ENCODE measurements at places on chromosomes 7 and 10.

DNA sequence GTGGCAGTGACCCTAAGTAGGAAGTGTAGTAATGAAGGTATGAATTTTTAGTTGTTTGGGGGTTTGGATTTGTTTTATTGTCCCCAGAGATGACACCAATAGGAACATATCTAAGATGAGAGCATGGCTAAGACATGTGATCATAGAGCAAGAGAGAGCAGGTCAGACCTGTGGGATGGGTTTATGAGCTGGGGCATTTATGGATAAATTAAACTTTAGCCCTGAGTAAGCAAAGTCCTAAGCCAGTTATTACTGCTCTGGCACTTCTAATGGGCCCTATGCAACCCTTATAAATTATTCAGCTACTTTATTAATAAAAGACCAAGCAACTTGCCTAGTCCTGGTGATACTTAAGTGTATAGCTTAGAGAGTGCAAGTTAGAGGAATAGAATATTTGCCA lies 85.1 kb downstream of the LRRC4 start:
- no peak for DNase-seq

DNA sequence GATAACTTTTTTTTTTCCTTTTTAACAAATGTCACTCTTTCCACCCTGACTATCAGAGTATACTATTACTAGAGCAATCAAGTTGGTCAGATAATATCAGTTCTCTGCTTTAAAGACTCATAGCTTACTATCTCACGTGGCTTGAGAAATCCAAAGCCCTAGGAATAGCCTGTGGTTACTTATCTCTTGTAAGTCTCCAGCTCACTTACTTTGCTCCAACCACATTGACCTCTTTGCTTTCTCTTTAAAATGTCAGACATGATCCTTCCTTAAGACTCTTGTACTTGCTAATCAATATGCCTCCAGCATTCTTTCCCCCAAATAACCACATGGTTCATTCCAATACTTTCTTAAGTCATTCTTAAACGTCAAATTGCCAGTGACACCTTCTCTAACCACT lies 1292.2 kb downstream of the REEP3 start:
- DNase-seq, result no peak

GRCh38 chr7:28811008-28811407 lies 147.1 kb downstream of the TRIL start:
- DNase-seq, result no peak

DNA sequence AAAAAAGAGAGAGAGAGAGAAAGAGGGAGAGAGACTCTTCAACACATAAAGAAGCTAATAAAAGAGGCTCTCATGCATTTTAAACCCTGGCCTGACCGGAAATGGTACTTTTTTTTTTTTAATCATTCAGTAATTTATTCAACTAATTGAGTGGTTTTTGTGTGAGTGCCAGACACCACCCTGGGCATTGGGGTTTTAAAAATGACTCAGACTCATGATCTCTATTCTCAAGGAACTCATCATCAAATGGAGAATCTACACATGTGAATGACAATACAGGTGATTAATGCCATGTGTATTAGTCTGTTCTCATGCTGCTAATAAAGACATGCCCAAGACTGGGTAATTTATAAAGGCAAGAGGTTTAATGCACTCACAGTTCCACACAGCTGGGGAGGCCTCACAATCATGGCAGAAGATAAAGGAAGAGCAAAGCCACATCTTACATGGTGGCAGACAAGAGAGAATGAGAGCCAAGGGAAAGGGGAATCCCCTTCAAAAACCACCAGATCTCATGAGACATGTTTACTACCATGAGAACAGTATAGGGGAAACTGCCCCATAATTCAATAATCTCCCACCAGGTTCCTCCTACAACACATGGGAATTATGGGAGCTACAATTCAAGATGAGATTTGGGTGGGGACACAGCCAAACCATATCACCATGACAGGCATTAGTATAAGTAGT lies 158.5 kb upstream of the AUTS2 start:
- no peak for DNase-seq

GRCh38 chr7:103336761-103337160 lies 7.8 kb downstream of the DNAJC2 start:
- DNase-seq, result no peak

GRCh38 chr10:125491381-125491780 lies 191.6 kb downstream of the TEX36 start:
- no peak for DNase-seq

DNA sequence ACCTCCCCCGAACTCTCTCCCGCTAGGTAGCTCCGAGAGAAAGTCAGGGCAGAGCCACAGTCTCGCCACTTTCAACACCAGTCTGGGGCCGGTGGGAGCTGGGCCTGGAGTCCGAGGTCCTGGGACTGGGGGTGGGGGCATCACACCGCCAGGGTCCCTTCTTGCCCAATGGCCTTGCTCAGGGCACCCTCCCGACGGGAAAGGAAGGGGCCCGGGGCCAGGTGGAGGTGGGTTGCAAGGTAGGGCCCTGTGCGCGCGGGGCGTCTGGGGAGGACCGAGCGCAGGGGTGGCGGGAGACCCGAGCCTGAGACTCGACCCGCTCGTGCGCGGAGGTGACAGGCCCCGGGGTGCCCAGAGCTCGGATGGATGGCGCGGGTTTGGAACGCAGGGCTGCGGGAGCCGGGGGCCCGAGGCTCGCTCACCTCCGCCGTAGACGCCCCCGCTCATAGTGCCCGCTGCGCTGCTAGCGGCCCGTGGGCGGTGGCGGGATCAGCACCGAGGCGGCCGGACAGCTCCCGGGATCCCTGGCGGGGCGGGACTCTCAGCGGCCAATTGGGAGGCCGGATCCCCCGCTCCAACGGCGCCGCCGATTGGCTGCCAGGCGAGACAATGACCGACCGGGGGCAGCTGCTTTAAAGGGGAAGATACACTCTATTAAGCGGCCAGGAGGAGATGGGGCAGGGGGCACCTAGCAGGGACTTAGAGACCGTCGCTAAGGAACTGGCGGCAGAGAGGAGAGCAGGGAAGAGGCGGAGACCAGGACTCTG lies at the start of gene ACTL6B:
ACTL6B (minus strand) TSS at position 541 of the 767 bp plus-strand sequence; CDS start at position 447, 94 bp downstream.
- peak; percentile 88 for DNase-seq

DNA sequence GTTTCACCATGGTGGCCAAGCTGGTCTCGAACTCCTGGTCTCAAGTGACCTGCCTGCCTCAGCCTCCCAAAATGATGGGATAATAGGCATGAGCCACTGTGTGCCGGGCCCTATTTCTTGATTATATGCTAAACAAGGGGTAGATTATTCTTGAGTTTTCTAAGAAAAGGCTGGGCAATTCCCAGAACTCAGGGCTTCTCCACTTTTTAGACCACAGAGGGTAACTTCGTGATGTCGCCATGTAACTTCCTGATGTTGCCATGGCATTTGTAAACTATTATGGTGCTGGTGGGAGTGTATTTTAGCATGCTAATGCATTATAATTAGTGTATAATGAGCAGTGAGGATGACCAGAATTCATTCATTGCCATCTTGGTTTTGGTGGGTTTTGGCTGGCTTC lies 35.8 kb downstream of the OTUD1 start:
- DNase-seq, result no peak

GRCh38 chr7:11221984-11222383 lies 248.3 kb downstream of the PHF14 start:
- no peak for DNase-seq

- DNase-seq, result no peak
Observed at GRCh38 chr7:74134117-74134620, 40.0 kb upstream of the EIF4H start.

- DNase-seq, result no peak
Observed at GRCh38 chr7:2162959-2163358, 69.8 kb downstream of the MAD1L1 start.

DNA sequence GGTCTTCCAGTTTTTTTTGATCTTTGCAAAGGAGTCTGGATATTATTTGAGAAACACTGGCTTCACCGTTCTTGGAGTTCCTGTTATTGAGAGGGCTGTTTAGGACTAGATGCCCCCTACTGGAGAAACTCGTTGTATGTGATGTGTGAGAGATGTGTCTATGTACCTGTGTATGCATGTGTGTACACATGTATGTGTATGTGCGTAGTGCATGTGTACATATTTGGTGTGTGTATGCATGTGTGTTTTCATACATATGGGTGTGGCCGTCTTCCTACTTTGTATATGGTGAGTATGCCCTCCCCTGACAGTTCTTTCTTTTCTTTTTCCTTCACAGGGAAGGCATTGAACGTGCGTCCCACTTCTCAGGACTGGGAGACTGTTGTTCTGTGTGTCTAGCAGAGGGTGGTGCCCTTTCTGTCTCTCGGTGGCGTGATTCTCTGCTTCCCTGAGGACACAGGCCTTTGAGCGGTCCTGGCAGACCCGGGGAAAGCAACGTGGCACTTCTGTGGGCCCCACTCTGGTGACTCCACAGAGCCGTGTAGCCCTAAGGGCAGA lies 3.0 kb upstream of the CALHM3 start:
- DNase-seq, result peak; percentile 62

- DNase-seq, result no peak
Observed at GRCh38 chr10:5574642-5575131, 49.9 kb downstream of the CALML3 start.

DNA sequence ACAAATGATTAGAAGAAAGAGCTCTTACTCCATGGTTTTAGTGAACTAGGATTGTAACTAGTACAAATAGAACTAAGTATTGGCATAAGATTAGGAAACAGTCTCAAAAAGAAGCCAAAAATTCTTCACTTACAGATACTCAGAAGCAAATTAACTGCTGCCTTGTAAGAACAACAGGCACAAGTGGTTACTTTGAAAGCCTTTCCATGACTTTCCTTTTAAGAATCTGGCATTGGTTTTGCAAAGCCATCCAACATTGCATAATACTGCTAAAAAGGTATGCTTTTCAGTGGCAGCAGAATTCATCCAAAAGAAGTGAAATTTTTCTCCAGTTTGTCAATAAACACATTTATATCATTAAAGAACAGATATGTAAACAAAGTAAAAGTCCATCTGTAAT lies 126.8 kb upstream of the ODAD2 start:
- DNase-seq, result no peak
